ENCODE measurements at places on chromosomes 12 and 14.

DNA sequence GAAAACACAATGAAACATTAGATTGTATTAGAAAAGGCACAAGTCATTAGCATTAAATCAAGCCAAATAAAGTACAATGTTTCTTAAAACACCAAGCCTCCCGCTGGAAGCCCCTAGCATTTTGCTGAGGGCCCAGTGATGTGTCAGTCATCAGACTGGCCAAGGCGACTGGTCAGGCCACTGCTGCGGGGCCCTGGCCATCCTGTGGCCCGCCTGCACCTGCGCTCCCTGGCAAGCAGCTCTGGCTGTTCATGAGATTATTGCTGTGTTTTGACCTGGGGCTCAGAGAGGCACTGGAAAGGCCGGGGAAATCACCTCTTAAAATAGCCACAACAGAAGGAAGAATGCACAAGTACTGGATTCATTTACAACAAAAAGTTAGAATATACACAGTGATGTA, 24.2 kb upstream of the AMN start:
- no peak for DNase-seq

DNA sequence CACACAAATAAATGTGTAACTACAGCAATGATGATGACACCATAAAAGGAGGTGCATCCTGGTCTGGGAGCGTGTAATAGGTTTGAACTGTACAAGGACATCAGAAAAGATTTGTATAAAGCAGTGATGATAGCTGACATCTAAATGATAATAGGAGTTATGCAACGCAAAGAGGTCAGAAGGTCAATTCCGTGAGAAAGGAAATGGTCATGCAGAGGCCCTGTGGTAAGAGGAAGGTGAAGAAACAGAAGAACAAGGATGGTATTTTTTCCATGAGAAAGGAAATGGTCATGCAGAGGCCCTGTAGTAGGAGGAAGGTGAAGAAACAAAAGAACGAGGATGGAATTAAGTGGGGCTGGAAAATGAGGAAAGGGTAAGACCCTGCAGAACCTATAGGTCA, 106.7 kb upstream of the TMPO start:
- no peak for DNase-seq

DNA sequence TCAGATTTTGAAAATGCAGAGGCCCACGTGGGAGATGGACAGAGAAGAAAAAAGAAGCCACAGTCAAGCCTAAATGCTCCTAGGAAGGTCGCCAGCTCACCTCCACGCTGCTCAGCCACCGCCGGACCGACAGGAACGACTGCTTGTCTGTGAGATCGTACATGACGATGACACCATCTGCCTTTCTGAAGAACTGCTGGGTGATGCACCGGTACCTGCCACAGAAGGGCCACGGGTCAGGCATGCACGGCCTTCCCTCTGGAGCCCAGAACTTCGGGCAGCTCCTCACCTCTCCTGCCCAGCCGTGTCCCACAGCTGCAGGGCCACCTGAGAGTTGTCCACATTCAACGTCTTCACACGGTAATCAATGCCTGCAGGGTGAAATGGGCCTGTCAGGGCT, 125.6 kb downstream of the CRACR2A start:
- no peak for DNase-seq

GRCh38 chr14:97065305-97066067, 268.3 kb downstream of the VRK1 start:
- DNase-seq = no peak

- DNase-seq = no peak
Observed at GRCh38 chr12:90499795-90500194, 455.2 kb downstream of the CCER1 start.

GRCh38 chr12:128543460-128543859, 276.5 kb downstream of the TMEM132C start:
- no peak for DNase-seq

DNA sequence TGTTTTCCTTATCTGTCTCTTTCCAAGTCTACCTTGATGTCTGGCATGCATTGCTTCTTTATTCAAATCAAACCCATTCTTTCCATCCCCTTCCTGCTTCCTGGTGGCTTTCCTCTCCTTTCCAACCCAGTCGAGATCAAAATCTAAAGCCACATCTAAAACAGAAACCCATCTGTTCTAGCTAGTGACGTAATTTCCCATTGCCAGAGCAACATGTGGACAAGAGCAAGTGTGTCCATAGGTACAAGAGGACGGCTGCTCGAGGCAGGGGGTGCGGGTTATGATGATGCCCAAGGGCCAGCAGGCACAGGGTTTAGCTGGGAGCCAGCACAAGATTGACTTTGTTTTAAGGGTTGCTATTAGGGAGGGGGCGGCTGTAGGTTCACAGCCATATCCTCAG, 7.0 kb downstream of the KRT80 start:
- DNase-seq = no peak

DNA sequence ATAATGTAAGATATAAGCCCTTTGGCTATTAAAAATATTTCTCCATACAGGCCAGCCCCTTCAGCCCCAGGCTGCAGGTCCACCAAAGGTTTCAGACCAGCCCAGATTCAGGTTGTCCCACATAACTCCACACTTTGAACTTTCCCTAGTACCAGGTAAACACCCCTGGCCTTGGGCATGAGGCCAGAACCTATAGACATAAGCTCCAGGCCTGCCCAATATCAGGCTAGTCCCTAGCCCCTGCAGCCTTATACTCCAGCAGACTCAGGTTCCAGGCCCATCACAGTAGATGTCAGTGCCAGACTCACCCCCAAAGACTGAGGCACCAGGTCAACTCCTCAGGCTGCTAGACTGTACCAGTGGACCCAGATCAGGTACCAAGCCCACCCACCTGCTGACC, 178.5 kb upstream of the DAAM1 start:
- no peak for DNase-seq

GRCh38 chr12:29519585-29520182, 22.2 kb upstream of the OVCH1 start:
- no peak for DNase-seq

DNA sequence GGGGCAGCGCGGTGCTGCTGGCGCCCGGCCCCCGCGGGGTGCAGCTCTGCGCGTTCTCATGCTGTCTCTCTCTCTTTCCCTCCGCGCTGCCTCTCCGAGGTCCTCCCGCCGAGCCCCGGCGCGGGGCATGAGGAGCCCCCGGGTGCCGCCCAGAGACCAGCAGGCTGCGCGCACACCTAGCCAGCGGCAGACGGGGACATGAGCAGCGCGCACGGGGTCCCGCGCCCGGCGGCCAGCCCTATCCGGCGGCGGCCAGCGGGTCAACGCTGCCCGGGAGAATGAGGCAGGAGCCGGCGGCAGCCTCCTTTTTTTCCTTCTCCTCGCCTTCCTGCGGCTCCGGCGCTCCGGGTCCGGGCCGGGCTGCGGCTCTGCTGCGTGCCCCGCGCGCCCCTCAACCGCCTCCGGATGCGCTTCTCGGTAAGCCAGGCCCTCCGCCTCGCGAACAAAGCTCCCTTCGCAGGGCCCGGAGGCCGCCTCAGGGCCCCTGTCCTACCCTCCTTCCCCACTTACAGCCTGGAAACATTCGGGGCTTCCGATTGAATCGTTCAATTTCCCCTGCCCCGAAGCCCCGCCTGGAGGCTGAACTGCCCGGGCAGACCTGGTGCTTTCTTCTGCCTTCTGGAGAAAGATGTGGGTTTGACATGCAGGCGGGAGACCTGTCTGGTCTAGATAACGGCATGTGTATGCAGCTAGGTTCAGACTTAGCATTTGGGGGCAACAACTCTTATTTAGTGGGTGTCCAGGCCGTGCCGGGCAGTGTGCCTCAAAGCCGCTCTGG, at the start of gene TUNAR:
Gene TUNAR, plus strand, starts transcription at position 72 of the 778 bp plus-strand sequence.
- DNase-seq = no peak

GRCh38 chr12:71642264-71642663, 21.4 kb downstream of the ZFC3H1 start:
- DNase-seq = no peak

DNA sequence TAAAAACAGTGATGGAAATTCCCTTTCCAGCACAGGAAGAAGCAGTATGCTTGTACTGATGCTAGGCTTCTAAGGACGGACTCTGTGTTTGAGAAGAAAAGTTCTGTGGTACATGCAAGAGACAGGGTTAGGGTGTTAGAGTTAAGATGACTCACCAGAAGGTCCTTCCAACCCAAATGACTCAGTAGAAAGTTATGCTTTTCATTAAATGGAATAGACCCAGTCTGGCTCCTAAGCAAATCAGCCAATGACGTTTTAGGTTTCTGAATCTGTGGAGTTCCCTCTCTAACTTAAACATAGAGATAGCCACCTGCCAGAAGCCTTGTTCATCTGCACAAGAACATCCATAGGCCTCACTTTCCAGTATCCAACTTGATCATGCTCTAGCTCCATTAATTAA, 5.7 kb downstream of the PTHLH start:
- DNase-seq = no peak

DNA sequence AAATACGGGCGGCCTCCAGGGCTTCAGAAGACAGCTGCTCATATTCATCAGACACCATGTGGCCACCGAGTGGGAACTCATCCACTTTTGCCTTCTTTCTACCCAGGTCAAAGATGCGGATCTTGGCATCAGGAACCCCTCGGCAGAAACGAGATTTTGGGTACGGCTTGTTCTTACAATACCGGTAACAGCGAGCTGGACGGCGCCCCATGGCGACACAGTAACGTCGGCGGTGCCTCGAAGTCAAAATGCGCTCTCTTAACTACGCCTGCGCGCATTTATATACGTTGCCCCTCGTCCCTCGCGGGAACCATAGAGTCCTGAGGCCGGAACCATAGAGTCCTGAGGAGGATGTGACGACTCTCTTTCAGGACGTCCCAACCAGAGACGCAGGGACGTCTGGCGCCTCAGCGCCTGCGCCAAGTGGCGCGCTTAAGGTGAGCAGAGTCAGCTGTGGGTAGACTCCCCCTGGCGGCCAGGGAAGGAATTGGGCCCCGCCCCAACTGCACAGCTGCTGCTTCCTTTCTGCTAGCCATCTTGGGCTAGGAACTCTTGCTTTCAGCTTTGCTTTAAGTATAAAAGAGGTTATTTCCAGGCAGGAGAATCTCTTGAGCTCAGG, at the start of gene RPL10L:
Gene RPL10L, minus strand, starts transcription at position 256 of the 619 bp plus-strand sequence. Its CDS starts 45 bp downstream, at position 211.
- no peak for DNase-seq

- DNase-seq = no peak
Observed at GRCh38 chr14:33068040-33068439, 129.4 kb downstream of the NPAS3 start.

DNA sequence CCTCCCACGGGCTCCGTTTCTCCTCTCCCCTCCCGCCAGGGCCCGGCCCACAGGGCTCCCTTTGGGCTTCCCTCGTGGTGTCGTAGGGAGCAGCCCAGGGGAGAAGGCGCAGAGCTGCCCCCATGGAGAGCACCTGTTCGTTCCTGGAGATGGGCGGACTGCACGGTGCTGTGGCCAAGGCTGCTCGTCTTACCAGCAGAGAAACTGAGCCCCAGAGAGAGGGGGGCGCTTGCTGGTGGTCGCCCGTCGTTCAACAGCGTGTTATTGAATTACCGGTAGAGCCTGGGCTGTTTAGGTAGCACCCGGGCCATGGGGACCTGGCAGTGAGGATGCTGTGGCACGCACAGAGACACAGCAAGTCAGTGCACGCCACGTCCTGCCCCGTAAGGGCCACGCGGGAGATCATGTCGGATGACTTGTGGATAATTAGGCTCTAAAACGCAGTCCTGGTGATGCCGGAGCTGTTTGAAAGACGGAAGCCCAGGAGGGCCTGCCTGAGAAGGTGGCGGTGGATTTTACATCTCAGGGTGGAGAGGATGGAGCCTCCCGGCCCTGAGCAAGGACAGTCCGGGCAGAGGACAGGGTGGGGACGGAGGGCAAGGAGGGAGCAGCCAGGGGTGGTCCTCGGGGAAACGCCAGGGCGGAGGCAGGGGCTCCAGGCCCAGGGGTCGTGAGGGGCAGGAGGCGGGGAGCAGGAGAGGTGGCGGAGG, 134.4 kb downstream of the ADGRD1 start:
- no peak for DNase-seq

DNA sequence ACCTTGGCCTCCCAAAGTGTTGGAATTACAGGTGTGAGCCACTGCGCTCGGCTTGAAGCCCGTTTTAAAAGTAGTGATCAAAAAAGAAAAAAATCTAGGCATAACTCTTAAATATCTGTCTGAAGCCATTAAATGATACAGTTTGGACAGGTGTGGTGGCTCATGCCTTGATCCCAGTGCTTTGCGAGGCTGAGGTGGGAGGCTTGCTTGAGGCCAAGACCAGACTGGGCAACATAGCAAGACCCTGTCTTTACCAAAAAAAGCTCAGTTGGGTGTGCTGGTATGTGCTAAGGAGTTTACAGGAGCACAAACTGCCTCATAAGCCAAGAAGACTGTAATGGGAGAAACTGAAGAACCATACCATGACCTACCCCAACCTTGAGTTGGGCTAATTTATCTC, 26.0 kb downstream of the SYNE2 start:
- DNase-seq = no peak

DNA sequence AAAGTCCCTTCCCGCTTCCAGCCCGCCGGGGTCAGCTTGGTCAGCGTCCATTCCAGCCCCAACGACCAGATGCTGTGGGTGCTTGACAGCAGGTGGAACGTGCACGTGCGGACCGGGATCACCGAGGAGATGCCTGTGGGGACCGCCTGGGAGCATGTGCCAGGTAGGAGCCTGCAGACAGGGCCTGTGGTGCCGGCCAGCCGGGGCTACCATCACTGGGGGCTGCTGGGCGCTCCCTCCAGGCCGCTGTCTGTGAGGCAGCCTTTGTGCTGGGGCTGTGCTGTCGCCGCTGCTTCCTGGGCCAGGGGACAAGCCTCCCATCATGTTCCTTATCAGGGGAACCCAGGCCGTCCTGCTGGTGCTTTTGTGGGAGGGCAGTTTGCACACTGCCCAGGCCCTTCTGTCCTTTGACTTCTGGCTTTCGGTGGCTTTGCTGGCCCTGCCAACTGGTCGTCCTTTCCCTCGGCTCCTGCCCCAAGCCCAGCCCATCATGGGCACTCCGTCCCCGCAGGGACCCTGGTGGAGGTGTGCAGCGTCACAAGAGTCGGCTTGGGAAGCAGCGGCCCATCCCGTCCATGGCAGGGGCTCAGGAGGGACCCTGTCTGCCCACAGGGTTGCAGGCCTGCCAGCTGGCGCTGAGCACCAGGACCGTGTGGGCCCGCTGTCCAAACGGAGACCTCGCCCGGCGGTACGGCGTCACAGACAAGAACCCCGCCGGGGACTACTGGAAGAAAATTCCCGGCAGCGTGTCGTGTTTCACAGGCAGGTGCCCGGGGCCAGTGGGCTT, 12.4 kb downstream of the ANKRD9 start:
- no peak for DNase-seq

GRCh38 chr14:23640524-23641141, 4.5 kb downstream of the DHRS2 start:
- no peak for DNase-seq

- DNase-seq = no peak
Observed at GRCh38 chr12:5506821-5507231, 74.9 kb downstream of the NTF3 start.

- DNase-seq = no peak
Observed at GRCh38 chr14:98498019-98498885, 773.7 kb downstream of the BCL11B start.

- DNase-seq = no peak
Observed at GRCh38 chr12:117502633-117503032, 141.2 kb upstream of the NOS1 start.
